CD8-positive, alpha-beta T cell (primary cell): ENCODE measurements at places on chromosomes 6 and 20.

GRCh38 chr6:54115966-54116365, 4.7 kb downstream of the MLIP start:
- no peak for DNase-seq

DNA sequence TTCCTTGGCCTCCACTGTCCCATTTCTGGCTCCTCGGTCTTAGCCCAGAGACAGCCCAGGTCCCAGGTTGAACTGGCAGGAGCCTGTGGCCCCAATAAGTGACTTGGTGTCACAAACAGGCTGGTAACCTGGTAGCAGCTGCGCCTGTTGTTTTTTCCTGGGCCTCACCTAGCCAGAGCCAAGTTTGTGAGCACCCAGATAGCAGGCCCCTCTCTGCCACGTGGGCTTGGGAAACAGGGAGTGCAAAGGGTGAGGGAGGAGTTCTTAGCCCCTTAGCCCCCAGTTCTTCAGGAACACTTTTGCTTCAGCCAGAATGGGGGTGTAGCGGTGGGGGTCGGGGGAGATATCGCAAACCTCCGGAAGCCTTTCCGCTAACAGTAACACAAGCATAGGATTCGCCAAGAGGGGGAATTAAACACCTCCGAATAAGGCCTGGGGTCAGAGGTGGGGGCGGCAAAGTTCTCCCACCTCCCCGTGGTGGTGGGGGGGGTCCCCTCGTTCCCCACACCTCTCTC, 760 bp downstream of the C6orf132 start:
- DNase-seq, result no peak

DNA sequence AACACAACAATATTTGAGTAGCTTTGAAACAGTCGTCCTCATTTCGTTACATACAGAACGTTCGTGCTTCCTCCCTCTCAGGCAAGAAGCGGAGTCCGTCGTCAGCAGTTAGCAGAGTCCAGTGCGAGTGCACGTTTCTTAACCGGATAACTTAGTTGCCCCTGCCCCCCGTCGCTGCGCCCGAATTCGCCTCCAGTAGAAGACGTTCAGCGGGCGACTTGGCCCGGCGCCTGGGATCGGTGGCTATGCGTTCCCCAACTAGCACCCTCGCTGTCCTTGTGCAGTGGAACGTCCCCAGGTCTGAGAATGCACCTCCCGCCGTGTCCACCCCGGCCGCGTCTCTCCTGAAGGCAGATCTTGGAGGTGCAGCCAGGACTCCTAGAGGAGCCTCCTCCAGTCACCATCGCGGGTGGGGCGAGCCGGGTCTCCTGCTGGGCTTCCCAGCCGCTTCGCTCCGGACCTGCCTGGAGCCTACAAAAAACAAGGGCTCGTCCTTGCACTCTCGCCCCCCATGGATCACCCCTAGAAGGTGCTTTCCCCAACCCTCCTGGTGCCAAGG, 910 bp upstream of the PCSK2 start:
- DNase-seq, result no peak

DNA sequence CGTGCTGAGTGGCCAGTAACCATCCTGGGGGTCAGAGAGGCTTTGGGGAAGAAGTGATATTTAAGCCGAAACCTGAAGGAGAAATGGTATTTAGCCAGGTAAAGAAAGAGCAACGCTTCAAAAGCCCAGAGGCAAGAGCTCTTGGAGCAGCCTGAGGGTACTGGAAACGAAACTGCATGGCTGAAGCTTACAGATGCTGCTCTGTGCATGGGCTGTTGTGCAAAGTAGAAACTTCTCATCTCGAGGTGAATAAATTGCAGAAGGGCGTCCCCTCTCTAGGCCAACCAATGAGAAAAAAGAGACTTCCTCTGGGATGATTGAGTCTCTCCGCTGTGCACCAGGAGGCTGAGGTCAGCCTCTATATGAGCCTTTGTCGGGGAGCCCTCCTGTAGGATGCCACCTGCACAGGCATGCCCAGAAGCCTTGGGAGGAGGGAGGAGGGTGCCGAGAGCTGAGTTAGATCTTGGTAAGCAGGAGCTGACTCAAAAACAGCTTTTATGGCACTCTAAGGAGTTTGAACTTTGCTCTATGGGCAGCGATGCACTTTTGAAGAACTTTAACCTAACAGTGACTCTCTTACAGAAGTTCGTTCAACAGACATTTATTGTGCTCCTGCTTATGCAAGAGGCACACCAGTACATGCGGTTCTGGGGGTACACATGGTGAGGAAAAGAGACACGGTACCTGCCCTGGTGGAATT, 61.6 kb upstream of the EDN1 start:
- DNase-seq, result no peak

- no peak for DNase-seq
Observed at GRCh38 chr6:69285054-69285453, 511.8 kb downstream of the LMBRD1 start.

DNA sequence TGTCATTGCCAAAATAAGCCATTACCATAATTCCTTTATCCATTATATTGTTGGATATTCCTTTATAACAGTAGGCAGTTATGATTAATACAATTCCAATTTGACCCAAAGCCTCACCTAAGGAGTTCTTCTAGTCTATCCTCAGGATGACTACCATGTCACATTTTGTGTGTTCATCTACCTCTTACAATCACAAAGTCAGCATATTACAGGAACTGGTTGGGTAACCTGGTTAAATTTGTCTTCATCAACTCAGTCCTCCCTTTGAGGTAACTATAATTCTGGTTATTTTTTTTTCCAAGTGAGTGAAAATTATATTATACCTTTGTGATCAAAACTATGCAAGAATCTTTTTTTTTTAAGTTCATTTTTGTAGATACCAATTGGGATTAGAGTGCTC, 540.5 kb downstream of the BTBD3 start:
- DNase-seq, result no peak

- DNase-seq, result no peak
Observed at GRCh38 chr20:39234520-39235095, 272.5 kb downstream of the DHX35 start.

- DNase-seq, result no peak
Observed at GRCh38 chr6:21886542-21887151, 293.1 kb downstream of the SOX4 start.

DNA sequence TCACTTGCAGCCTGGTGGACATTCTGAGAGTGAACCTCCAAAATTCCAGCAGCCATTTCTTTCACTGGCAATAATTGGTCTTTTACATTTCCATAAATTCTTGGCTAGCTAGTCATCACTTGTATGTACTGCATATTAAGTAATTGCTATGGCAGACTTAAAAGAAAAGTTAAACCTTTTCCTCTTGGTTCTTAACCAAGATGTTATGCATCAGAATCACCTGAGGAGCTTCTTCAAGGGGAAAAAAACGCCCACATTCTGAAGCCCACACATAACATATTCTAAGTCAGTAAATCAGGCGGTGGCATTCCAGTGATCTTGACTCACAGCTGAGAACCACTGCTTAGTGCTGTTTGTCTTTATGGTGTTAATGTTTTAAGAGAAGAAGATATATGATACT, 37.0 kb downstream of the CDC40 start:
- DNase-seq, result no peak

DNA sequence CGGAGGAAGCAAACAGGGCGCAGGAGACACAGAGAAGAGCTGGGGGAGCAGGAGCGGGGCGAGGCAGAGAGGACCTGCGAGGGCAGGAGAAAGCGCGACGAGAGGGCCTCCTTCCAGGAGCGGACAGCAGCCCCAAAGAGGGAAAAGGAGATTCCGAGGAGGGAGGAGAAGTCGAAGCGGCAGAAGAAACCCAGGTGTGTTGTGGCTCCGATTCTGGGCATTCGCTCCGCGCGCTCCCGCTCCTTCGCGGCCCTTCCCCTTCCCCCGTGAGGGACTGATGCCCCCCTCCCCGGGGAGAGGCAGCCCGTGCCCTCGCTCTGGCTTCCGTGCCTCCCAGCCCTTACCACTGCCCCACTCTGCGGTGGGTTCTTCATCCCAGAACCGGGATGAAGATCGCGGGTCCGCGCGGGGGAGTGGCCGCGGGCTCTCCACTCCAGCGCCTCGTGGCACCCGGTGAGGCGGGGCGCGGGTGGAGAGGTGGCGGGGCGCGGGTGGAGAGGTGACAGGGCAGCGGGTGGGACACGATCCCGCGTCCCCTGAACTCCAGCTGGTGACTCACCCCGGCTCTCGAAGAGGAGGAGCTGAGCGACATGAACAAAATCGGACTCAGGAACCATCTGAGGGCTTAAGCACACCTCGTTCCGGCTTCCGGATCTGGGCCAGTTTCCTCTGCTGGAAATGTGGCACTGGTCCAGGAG, 22.4 kb downstream of the TMC2 start:
- DNase-seq, result no peak

DNA sequence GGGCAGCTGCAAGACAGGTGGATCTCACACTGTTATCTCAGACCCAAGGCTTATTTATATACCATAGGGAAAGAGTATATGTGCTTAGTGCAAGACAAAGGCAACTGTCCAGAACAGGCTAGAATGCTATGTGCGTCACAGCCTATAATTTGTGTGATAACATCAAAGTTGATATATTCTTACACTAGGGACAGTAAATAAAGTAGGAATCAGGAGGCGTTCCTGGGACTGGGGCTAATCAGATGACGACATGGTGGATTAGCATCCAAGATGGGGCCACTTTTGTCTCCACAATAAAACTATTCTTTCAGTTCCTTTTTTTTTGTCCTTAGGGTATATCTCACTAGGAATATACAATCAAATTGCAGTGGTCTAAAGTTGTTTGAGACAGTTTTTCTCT, 54.9 kb upstream of the IER3 start:
- DNase-seq, result no peak

- no peak for DNase-seq
Observed at GRCh38 chr20:25033265-25033923, 24.5 kb downstream of the ACSS1 start.
